ENCODE measurements at places on chromosomes 13 and 19.

- no peak for DNase-seq
Observed at GRCh38 chr19:33813391-33814101, 16.9 kb downstream of the KCTD15 start.

GRCh38 chr13:109243311-109243951 lies 543.0 kb downstream of the IRS2 start:
- DNase-seq = peak; percentile 93

GRCh38 chr13:22193070-22193469 lies 522.2 kb downstream of the FGF9 start:
- no peak for DNase-seq

DNA sequence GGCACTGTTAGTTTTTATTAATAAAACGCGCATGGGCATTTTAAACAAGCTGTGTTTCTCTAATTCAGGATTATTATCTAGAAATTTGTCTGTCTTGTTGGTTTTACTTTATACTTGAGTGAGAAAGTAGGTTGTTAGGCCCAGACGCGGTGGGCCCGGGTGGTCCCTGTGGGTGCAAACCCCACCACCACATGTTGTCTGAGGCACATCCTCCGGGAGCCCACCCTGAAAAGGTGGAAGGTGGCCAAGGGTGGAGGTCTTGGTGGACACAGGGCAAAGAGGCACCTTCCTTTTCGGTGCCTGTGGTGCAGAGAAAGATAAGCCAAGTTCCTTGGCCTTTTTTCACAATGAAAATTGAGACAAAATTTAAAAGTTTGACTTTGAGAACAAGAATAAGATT lies 16.6 kb downstream of the ATP4B start:
- no peak for DNase-seq

GRCh38 chr13:38462605-38463004 lies 113.0 kb downstream of the UFM1 start:
- no peak for DNase-seq

- DNase-seq = no peak
Observed at GRCh38 chr19:45640849-45641273, 1.7 kb upstream of the EML2 start.

DNA sequence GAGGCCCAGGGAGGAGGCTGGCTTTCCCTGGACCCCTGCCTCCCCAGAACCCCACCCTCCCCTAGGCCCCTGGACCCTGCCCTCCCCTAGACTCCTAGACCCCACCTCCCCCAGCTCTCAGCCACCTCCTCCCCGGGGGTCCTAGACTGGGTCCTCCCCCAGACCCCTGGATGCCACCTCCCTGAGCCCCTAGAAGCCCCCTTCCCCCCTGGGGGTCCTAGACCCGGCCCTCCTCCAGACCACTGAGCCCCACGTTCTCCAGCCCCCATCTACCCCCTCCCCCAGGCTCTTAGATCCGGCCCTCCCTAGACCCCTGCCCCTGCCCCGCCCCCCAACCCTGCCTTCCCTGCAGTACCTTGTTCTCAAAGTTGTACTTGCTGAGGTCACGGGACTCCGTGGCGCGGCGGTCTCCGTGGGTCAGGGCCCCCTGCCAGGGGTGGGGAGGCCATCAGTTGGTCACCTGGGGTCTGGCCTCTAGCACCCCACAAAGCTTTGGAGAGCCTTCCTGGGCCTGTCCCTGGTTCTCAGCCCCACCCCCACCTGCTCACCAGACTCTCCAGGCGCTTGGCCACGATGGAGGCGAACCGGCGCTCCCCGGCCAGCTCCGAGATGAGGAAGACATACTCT lies 8.0 kb downstream of the GPX4 start:
- no peak for DNase-seq

DNA sequence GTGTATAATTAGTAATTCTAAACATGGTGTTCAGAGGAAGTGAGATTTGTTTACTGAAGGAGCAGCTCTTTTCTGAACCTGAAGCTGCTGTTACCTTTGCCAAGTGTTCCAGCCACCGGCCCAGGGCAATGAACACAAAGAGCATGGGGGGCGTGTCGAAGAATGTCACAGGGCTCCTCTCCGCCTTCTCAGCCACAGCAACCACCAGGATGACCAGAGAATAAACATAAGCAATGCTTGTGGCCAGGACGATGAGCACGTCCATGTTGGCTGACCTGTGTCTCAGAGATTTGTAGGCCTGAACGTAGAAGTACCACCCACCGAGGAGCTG lies 53.1 kb downstream of the ATP7B start:
- no peak for DNase-seq

DNA sequence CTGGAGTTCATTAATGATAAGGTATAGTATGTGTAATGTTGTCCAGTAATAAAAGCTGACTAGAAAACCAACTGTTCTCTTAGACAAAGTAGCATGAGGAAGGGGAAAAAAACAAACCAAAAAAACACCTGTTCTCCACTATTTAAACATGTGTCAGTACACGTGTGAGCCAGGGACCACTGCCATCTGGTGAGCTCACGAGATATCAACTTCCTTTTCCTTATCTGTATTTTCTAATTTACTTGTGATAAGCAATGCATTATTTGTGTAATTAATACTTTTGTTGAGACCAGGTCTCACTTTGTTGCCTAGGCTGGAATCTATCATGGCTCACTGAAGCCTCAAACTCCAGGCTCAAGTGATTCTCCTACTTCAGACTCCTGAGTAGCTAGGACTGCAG lies 4.3 kb upstream of the SIX5 start:
- no peak for DNase-seq

DNA sequence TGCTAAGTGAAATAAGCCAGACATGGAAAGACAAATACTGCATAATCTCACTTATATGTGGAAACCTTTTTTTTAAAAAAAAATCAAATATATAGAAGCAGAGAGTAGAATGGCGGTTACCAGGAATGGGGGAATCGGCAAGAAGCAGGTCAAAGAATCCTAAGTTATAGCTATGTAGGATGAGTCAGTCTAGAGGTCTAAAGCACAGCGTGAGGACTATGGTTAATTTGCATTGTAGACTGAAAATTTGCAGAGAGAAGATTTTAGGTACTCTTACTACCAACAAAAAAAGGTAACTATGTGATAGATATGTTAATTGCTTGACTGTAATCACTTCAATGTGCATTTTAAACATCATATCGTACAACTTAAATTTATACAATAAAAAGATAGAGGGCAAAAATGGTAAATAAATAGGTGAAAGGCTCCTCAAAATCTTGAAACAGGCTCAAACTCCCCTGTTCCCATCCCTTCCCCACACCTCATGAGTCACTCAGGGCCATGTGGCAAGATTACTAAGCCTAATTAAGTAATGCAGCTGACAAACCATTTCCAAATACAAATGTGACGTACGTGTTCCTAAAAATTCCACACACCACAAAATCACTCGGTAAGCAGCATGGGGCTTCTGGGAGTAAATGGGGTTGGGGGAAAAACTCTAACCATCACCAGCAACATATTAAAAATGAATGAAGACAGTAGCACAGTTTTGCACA lies 159.0 kb downstream of the USP12 start:
- peak; percentile 76 for DNase-seq

DNA sequence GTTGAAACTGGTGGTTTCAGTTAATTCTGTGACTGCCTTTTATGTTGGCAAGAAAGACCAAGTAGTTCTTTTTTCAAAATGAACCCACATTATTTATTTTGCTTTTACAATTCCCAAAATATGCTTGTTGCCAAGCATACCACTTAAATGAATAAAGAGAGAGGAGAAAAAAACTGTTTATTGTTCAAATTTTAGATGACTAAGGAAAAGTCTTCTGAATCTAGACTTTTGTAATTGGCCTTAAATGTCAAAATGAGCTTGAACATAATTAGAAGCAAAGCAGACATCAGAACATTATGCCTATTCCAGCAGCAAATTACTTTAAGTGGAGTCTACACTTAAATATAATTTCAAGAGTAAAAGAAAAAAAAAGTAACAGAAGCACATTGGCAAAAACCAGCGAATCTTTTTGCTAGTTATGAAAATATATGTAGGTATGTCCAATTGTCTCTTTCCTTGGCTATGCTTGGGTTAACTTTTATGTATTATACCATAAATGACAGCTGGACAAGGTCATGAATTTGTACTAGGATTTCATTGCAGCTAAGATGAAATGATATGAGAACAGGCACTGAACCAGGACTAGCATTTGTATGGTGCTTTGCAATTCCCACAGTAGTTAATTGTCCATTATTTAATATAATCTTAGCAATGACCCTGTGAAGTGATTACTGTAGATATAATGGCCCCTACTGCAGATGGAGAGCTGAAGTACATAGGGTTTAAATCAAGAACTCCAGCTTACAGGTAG lies 211.9 kb downstream of the NALCN start:
- DNase-seq = no peak

DNA sequence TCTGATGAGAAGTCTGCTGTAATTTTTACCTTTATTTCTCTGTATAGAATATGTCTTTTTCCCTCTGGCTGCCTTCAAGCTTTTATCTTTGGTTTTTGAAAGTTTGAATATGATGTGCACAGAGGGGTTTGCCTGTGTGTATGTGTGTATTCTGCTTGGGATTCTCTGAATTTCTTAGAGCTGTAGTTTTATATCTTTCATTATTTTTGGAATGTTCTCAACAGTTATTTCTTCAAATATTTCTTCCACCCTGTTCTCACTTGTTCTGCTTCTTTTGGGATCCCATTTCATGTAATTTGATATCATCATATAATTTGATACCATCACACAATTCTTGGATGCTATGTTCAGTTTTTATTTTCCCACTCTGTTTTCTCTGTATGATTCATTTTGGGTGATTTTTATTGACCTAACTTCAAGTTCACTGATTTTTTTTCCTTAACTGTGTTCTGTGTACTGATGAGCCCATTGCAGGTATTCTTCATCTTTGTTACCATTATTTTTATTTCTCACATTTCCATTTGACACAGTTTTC lies 7.5 kb downstream of the COG3 start:
- no peak for DNase-seq

- DNase-seq = no peak
Observed at GRCh38 chr13:29710511-29710910, 115.0 kb upstream of the SLC7A1 start.

DNA sequence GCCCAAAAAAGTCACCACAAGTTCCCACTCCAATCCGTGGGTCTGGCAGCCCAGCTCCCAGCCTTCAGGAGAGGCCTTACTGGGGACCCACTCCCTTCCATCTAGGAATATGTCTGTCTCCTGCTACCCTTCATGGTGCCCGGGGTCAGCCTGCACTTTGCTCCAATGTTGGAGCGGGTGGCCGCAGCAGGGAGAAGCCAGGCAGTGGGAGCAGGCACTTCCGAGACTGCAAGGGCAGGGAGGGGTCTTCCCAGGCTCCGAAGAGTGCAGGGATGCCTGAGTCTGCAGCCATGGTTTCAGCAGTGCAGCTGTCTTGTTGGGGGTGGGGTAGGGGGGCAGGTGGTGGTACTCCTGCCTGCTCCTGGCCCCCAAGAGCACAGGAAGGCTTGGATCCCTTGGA lies 1616.2 kb downstream of the SLITRK5 start:
- DNase-seq = no peak

- DNase-seq = no peak
Observed at GRCh38 chr13:22077764-22078163, 406.9 kb downstream of the FGF9 start.

DNA sequence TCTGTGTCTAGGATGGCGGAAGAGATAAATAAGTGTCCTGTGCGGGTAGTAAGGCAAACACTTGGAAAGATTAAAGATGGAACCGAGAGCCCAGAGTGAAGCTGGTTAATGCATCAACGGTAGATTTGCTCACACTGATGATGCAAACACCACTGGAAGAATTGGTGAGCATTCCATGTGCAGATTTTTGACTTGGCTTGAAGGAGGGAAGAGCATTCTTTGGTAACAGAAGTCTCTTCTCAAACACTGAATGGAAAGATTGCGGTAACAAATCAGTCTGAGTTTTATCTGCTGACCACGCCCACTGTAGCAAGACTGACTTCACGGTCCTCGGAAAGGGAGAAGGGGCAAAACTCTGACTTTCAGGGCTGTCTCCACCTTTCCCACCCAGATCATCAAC lies 112.5 kb downstream of the COL4A1 start:
- DNase-seq = no peak

- DNase-seq = no peak
Observed at GRCh38 chr19:15253061-15253460, 20.8 kb upstream of the EPHX3 start.

DNA sequence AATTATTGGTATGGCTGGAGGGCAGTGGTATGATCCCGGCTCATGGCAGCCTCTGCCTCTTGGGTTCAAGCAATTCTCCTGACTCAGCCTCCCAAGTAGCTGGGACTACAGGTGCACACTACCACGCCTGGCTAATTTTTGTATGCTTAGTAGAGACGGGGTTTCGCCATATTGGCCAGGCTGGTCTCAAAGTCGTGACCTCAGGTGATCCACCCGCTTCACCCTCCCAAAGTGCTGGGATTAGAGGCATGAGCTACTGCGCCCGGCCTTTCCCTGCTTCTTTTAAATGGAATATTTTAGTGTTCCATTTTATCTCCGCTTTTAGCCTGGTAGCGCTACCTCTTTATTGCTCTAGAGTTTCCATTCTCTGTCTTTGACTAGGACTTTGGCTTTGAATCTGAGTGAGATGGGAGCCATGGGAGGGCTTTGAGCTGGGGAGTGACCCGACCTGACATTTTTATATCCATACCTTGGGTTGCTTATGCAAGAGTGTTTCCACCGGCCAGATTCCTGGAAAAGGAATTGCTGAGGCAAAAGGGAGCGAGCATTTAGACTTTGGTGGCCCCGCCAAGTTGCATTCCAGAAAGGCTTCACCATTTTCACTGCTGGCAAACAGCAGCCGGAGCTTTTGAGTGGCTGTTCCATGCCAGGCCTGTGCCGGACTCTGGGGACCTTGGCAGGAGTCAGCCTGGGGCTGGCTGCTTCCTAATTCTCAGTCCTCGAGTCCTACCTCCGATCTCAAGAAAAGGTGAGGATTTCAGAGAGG lies 22.9 kb downstream of the BICRA start:
- no peak for DNase-seq

DNA sequence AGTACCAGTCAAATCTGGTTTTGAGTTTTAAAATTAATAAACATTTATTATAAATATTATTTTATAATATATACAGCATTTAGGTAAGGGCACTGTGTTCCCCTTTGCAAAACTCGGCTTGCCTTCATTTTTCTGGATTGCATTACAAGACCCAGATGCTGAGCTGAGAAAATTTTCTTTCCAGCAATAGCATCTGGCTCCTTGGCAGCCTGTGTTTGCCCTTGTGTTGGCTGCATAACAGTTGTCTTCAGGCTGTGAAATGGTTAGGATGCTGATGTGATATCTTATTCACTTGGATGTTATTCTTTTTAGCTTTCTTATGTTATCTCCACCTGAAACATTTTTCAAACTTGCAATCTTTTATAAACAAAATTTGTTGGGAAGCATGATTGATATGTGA lies 784.4 kb downstream of the DACH1 start:
- no peak for DNase-seq

- DNase-seq = peak; percentile 78
Observed at GRCh38 chr13:31067416-31068118, 94.1 kb downstream of the HSPH1 start.

GRCh38 chr19:33646306-33646705 lies 24.6 kb downstream of the CHST8 start:
- no peak for DNase-seq

DNA sequence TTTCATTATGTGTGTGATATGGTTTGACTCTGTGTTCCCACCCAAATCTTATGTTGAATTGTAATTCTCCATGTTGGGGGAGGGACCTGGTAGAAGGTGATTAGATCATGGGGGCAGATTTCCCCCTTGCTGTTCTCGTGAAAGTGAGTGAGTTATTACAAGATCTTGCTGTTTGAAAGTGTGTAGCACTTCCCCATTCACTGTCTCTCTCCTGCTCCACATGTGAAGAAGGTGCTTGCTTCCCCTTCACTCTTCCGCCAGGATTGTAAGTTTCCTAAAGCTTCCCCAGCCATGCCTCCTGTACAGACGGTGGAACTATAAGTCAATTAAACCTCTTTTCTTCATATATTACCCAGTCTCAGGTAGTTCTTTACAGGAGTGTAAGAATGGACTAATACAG lies 54.3 kb upstream of the SERTM1 start:
- DNase-seq = no peak

All from EL (cell line).